CD4-positive, alpha-beta T cell treated with Interleukin-1 beta for 1 hour (primary cell): ENCODE measurements at places on chromosomes 3 and 15.

- no peak for DNase-seq
Observed at GRCh38 chr3:130925628-130926027, 31.7 kb downstream of the ATP2C1 start.

DNA sequence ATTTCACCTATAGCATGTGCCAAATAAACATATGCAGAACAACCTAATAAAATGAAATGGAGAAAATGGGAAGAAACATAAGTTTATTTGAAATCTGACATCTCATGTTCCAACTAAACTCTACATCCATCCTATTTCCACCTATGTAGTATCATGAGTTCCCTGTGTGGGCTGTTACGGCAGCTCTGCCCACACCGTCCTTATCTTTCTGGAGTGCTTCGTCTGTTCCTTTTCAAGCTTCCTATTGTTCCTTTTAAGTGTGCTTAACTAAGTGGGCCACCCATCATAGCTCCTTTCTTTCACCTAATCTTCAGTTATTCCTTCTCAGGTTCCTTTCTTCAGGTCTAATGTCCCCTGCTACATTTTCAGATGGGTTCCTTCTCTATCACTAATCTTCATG, 17.3 kb downstream of the RYR3 start:
- DNase-seq = no peak

DNA sequence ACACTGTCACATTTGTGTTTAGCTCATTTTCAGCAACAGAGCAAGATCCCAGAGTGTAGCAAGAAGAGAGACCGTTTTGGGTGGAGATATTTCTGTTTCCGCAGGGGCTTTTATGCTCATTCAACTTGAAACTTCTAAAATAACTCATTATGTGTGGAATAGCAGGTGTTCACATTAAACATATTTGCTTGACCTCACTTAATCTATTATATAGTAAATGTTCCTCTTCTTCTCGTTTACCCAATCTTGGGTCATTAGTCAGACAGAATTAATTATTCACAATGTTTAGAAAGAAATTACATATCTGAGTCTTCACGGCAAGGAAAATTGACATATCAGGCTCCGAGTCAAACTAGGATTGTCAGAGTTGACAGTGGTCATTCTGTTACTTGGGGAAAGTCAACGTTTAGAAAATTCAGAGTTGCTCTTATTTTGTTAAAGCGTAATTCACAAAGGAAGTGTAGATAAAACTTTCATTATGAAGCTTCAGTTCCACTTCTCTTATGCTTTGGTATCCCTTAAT, 222.9 kb downstream of the TPRG1 start:
- DNase-seq = no peak

DNA sequence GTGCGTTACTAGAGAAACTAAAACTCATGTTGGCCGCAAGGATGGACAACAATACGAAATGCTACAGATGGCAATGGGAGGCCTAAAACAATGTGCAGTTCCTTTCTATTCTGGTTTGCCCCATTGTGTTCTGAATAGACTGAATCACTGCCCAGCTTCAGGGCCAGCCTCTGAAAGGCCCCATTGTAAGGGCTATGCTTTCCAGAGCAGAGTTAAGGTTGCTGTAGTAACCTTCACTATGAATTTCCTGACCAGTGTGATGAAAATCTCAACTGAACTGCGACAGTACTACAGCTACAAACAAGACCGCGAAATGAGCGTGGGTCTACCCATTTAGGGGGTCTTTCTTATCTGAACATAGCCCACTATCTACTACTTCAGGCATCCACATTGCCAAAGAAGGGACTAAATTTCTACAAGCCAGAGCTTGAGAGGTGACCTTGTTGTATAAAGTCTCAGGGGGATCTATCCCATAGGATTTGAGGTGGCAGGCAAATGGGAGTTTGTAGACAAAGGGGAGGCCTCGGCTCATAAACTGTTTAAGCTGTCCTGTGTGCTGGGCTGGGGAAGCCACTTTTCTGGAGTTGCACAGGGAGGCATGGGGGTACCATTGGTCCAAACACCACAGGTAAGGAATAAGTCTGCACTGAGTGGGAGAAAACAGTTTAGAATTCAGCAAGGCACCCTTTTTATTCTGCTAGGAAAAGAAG, 80.1 kb downstream of the MYO1E start:
- no peak for DNase-seq

- DNase-seq = no peak
Observed at GRCh38 chr3:52068730-52069129, 12.4 kb upstream of the DUSP7 start.

DNA sequence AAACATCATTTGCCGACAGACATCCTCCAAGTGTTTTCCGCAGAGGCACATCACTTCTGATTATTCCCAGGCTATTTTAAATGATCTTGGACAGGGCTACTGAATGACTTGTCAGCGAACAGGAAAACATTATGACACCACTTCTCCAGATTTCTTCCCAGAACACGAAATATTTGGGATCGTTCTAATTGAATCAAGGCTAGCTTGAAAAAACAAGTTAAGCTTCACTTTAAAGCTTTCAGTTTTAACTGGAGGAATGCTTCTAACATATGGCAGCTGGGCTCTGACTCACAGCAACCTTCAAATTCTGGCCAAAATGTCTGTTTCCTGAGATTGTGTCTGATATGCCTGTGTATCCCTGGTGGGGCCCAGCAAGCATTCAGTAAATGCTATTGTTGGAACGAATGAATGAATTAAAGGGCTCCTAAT, 127.0 kb upstream of the ICE2 start:
- DNase-seq = no peak

GRCh38 chr15:74982183-74982582, 13.2 kb upstream of the SCAMP5 start:
- no peak for DNase-seq

- DNase-seq = no peak
Observed at GRCh38 chr3:123986427-123986826, 5.5 kb downstream of the ROPN1 start.

DNA sequence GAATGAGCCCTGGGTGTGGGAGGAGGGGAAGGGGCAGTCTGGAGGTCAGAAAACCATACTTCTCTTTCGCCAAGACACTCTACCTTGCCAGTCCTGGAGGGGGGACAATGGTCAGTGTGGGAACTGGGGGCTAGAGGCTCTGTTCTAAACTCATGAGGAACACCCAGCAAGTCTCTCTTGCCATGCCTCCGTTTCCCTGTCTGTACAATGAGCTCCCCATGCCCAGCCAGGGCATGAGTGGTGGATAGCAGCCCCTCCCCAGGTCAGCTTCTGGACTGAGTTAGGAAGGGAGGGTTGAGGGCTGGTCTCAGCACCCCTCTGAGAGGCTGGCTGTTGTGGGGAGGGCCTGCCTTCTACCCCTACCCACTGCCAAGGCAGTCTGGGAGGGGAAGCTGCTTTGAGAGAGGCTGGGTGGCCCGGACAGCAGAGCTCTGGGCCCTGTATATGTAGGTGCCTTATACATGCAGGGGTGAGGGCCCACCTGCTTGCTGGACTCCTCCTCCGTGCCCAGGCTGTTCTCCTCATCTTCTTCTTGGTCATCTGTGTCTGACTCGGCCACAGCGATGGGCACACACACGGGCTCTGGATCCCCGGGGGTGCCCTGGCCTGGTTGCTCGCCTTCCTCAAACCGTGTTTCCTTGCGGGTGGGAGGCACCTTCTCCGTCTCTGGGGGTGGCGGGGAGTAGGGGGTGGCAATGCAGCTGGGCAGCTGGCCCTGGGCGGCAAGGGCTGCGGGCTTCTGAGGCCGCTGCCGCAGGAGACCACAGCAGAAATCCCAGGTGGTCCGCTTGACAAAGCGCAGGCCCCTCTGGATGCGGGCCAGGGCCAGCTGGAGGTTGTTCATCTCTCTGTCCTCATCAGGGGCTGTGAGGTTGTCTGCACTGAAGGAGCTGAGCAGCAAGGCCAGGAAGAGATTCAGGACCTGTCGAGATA, 68.8 kb downstream of the SCN5A start:
- no peak for DNase-seq

GRCh38 chr3:150371741-150372254, 36.3 kb upstream of the TSC22D2 start:
- DNase-seq = no peak

DNA sequence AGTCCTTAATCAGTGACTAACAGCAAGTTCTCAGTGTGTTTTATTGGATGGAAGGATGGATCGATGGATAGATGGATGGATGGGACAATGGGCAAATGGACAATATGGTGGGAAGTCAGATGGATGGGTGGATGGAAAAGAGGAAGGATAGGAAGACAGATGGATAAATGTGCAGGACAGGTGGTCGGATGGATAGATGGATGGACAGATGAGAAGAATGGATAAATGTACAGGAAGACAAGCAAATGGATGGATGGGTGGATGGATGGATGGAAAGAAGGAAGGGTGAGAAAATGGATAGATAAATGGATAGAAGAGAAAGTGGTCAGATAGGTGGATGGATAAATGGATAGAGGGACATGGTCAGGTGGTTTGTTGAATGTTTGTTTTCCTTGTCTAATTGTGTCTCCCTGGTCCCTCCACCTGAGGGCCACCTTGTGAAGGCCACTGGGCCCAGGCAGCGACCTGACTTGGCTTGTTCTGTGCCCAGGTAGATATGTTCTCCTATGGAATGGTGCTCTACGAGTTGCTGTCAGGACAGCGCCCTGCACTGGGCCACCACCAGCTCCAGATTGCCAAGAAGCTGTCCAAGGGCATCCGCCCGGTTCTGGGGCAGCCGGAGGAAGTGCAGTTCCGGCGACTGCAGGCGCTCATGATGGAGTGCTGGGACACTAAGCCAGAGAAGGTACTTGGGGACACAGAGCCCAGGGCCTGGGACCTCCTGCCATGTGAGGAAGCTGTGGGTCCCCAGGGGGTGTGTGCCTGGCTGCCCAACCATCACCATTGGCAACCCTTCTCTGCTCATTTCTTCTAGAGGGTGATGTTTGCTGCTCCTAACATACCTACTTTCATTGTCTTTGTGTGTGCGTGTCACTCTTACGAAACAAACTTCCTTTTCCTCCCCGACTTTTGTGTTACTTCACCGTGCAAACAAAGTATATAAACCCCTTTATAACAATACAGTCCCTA, 137.5 kb downstream of the LRRK1 start:
- no peak for DNase-seq

DNA sequence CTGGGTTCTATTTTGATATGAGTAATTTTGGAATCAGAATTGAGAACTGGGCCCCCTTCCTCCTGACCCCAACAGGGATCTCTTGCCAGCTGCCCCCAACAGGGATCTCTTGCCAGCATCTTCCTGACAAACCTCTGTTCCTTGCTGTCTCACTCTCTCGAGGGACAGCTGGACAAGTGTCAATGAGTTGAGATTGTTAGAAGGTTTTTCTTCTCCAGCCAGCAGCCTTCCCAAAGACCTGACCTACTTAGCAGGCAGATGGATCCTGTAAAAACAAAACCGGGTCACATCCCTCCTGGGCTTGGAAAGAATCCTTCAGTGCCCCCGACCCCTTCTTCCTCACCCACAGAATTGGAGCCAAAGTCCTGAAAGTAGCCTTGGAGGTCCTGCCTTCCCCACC, 21.6 kb downstream of the LIMD1 start:
- DNase-seq = no peak

DNA sequence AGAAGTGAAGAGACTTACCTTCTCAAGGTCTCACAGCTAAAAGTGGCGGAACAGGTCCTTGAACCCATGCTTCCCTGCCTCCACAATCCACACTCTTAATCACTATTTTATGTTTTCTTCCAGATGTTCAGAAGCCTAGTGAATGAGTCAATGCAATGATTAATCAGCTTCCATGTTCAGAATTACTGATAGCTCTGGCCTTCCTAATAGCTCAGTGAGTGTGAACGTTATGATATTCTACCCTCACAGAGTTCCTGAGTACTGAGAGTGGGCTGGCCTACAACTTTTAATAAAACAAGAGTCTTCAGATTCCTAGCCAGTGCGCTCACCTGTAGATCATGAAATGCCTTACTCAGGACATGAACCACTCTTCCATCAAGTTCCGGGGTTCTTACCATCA, 443.0 kb upstream of the ADAMTS9 start:
- DNase-seq = no peak

- DNase-seq = no peak
Observed at GRCh38 chr3:110900576-110900975, 171.0 kb upstream of the NECTIN3 start.

- no peak for DNase-seq
Observed at GRCh38 chr15:86553108-86553507, 473.4 kb downstream of the AGBL1 start.

- no peak for DNase-seq
Observed at GRCh38 chr3:126337980-126338651, 19.1 kb downstream of the KLF15 start.

DNA sequence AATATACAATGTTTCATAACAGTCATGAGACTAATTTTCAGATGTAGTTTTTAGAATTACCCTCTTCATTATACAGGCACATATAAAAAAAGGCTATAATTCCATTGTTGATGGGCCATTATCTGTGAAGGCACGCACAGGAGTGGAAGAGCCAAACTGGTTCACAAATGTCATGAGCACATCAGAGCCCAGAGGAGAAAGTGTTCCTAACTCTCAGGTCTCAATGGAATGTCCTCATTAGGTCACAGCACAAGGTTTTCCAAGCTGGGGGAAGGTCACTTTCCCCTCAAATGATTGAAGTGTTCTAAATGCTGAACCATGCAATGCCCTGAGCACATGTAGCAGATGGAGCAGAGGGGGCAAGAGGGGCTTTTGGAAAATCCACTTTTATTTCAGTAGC, 41.2 kb downstream of the GJD2 start:
- DNase-seq = no peak

GRCh38 chr3:38722781-38723568, 73.5 kb upstream of the SCN5A start:
- no peak for DNase-seq

DNA sequence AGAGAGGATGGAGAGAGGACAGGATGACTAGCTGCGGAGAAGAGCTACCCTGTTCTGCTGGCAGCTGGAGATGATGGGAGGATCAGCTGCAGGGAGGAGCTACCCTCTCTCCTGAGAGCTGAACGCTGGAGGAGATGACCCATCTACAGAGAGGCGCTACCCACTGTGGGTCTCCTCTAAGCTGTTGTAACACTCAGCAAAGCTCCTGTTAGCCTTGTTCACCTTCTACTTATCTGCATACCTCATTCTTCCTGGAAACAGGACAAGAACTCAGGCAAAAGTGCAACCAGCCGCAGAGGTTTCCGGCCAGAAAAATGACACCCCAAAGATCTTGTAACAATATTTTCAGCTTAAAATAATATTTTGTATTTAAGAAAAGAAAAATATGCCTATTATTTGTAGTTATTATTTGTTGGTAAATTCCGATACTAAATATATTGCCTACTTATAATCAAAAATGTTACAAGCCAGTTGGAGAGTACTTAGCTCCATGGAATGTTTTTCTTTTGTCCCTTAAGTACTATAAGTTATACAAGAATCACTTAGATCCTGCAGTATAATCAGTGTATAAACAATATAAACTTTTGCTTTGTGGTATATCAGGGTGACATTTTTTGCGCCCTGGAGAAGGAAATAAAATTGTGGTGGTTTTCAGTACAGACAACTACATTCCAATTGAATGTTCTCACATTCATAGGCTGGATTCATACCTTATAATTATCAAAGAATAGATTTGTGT, 1188.0 kb upstream of the CADM2 start:
- no peak for DNase-seq

GRCh38 chr3:61627768-61628185, 66.4 kb downstream of the PTPRG start:
- DNase-seq = no peak

GRCh38 chr3:67635806-67636205, 18.6 kb downstream of the SUCLG2 start:
- DNase-seq = no peak
